ENCODE measurements at places on chromosomes 4 and X.

DNA sequence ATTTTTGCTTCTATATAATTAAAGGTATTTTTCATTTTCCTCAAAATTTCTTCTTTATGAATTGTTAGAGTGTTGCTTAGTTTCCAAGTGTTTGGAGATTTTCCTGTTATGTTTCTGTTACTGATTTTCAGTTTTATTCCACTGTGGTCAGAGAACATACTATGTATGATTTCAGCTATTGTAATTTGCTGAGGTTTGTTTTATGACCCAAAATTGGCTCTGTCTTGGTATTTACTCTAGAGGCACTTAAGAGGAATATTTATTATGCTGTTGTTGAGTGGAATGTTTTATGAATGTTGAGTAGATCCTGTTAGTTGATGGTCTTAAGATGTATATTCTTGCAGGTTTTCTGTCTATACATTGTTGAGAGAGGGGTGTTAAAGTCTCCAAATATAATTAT lies 263.5 kb downstream of the PABPC4L start:
- peak; percentile 31 for DNase-seq

DNA sequence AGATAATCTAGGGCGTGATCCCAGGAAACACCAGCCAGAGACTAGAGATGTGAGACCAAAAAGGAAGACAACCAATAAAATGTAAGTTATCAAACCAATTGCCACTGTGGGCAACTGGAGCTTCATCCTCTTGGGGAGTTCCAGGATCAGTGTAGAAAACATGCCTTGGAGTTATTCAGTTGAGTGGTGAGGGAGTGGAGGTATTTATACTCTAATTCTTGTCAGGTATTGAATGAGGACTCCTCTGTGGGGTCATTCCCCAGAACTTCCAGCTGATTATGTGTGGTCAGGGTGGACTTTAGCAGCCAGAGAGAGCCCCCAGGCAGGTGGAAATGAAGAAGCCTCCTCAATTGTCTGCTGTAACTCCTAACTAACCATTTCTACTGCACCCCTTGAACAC lies 144.0 kb upstream of the PRPS2 start:
- DNase-seq = no peak

GRCh38 chr4:15333692-15334633 lies 93.9 kb upstream of the C1QTNF7 start:
- peak; percentile 87 for DNase-seq

GRCh38 chr4:134687646-134688628 lies 486.3 kb upstream of the PABPC4L start:
- DNase-seq = no peak

DNA sequence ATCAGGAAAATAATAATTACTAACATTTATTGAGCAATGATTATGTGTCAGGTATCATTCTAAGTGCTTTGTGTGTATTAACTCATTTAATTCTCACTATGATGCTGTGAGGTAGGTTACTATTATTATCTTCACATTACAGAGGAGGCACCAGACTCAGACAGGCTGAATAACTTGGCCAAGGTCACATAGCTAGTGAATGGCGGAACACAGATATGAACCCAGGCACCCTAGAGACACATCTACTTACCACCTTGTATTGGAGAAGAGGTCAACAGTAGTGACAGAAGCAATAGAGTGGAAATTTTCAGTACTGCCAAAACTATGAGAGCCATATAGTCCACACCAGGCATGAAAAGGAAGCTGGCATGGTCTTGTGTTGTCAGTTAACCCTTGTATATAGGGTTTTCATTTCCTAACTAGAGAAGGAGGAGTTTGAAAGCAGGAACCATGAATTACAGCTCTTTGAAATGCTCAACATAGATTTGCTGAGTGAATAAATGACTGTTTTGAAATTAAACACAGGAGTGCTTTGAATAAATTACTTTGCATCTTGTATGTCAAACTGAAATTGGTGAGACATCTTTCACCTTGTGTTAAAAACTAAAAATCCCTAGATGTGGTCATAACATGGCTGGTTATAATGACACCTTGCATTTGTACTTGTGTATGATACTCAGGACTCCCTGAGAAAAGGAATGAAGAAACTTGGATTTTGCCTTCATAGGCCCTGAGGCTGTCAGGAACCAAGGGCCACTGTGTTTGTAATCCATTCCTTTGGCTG lies 71.8 kb downstream of the RTL9 start:
- no peak for DNase-seq

- no peak for DNase-seq
Measured at GRCh38 chrX:129736491-129736890, 2.3 kb upstream of the XPNPEP2 start.

- peak; percentile 42 for DNase-seq
Measured at GRCh38 chr4:98661371-98662054, 3.1 kb upstream of the TSPAN5 start.

DNA sequence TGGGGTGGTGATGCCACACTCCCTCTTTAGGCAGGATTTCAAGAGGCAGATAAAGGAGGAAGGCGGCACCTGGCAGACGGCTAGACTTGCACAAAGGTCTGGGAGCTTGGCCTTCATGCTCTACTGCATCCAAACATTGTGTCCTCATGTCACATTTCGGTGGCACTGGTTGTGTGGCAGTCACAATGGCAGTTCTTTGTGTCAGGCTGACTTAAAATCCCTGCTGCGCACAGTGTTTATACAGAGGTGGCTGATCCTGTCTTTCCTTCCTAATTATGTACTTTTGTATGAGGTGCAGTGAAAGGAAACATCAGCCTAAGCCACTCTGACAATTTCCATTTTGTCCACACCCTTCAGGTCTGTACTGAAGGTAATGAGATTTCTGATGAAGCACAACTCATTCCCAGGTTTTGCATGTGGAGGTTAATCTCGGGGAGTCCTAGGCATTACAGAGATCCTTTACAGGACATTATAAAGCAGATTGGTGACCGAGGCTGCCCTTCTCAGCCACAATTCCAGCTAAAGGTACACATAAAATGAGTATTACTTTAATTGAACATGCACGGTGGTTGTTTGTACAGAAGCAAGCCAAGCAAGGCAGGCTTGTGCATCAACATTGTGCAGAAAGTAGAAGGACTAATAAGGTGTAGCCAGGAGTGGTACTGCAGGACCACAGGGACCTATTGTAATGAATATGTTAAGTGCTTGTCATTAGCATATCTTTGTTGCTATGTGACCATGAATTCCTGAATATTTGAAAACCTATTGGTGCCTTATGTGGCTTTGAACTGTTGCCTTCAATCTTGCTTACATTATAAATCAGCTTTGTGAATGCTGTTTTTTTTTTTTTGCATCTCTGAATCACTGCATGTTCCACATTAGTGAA lies 147.6 kb downstream of the STK32B start:
- DNase-seq = no peak

- no peak for DNase-seq
Measured at GRCh38 chrX:107541244-107541643, 87.1 kb upstream of the PRPS1 start.

DNA sequence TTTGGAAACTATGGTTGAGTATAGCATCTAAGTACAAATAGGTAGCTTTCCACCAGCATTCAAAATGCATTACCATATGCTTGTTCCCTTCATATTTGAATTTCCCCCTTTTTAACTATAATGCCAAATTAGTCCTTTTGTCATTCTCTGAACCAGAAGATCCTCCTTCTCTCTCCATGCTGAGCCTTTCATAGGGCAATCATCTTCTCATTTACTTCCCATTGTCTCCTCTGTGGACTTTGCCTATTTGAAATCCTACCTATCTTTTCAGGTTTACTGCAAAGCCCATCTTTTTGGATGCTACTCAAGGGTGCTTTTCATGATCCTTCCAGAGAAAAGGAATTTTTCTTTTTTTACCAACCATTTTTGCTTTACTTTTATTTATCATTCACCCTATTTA lies 54.7 kb downstream of the DKK2 start:
- DNase-seq = no peak

GRCh38 chrX:49767236-49767635 lies 61.9 kb upstream of the PAGE4 start:
- DNase-seq = no peak

GRCh38 chr4:97987019-97987648 lies 156.1 kb downstream of the STPG2 start:
- no peak for DNase-seq

GRCh38 chr4:3201718-3202702 lies 46.9 kb upstream of the MSANTD1 start:
- DNase-seq = peak; percentile 24

GRCh38 chrX:15915959-15916703 lies 61.5 kb upstream of the AP1S2 start:
- peak; percentile 4 for DNase-seq

- DNase-seq = no peak
Measured at GRCh38 chr4:173704201-173704600, 174.2 kb upstream of the HAND2 start.

DNA sequence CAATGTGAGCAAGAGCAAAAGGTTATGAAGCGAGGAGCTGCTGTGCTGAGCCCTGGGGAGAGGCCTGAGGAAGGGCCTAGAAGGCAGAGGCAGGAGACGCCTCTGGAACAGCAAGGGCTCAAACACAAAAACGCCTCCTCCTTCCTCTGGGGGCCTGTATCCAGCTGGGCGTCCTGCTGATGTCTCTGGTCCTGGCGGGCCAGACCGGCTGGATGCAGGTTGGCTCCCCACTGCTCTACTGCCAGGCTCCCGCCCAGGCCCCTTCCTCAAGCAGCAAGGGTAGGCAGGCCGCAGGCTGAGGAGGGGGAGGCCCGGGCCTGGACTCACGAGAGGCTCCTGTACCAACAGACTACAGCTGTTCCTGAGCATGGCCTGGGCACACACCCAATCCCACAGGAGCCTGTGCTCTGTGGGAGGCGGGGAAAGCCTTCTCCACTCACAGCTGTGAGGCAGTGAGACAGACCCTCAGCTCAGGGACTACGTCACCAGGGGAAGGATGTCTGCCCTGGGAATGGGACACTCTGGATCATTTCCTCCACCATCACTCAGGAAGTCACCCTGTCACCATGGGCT lies 2.3 kb downstream of the HAUS7 start:
- peak; percentile 25 for DNase-seq

Data from fibroblast of skin of abdomen (primary cell).